ENCODE measurements at places on chromosomes 5 and 9.

GRCh38 chr5:171675511-171675910 is 110.1 kb upstream of the SMIM23 start:
- DNase-seq, result no peak

GRCh38 chr9:129338724-129339430 is 160.8 kb upstream of the IER5L start:
- no peak for DNase-seq

DNA sequence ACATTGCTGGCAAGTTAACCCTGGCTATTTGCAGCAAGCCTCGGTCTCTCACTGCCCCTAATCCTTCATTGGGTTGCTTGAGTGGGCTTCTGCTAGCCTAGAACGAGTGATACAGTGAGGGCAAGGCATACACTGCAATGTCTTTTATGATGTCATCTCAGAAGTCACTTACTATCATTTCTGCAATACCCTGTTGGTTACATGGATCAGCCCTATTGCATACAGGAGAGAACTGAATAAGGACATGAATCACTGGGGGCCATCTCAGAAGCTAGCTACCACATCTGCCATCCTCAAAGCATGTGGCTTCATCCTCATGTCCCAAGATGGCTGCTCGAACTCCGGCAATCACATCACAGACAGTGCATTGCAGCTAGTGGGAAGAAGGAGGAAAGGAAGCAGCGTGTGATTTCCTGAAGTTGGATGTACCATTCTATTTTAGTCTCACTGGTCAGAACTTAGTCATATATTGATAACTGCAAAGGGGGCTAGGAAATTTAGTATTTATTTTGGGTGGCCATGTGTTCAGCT is 33.3 kb upstream of the CDKN2AIPNL start:
- DNase-seq, result no peak

DNA sequence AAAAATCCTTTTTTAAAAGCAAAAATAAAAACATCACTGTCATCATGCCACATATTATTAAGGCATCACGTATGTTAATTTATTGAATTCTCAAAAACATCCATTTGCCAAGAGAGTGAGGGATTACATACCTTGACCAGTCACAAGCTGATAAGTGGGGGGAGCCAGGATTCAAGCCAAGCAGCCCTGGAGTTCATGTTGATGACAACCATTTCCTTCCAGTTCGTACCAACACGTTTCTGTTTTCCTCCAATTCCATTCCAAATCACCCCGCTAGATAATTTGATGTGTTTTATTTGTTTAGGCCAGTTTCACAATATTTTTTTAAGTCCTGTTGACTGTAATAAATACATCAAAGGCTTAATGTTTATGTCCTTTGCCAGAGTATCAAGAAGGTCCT is 53.0 kb downstream of the SLC1A3 start:
- DNase-seq, result no peak

DNA sequence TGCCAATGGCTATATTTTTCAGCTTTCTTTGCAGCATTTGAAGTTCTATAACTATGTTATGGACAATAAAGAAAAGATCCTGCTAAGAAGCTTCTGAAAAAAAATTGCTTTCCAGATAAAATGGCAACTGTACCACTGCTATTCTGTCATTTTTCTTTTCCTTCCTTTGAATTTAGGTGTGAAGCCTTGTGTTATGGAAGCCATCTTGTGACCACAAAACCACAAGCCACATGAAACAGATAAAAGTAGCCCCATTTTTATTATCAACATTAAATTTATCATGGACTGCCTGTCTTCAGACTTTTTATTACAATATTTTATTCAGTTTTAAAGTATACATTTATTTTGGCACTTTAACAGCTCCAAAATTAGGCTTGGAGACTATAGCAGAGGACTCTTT is 289.9 kb upstream of the ACTBL2 start:
- DNase-seq, result no peak

DNA sequence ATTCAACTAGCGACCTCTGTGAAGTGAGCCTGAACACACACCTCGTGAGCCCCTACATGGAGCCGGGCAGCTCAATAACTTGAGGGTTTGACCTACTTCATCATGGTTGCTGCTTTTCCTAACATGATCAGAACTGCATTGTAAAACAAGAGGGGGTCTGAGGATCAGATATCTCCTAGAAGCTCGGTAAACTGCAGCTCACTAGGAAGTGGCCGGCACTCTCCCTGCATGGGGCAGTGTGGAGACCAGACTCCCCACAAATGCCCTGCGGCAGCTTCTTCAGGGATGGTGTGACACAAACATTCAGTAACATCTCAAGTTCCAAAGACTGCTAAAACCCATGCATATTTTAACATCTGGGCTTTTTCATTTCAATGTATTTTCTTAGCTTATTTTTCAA is 18.5 kb downstream of the LHFPL2 start:
- DNase-seq, result no peak

DNA sequence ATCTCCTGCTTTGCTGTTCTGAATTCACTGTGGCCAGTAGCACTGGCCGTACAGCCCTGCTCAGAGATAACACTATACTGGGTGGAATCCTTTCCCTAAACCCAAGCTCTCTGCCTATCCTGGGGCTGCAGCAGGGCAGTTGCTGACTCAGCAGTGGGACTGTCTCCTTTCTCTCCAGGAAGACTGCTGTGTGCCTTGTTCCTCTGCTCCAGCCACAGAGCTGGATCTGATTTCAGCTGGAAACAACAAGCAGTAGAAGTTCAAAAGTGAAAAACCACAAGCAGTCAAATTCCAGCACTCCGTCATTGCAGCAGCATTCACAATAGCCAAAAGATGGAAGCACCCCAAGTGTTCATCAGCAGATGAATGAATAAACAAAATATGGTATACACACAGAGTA is 105.0 kb downstream of the FBXL7 start:
- DNase-seq, result no peak

DNA sequence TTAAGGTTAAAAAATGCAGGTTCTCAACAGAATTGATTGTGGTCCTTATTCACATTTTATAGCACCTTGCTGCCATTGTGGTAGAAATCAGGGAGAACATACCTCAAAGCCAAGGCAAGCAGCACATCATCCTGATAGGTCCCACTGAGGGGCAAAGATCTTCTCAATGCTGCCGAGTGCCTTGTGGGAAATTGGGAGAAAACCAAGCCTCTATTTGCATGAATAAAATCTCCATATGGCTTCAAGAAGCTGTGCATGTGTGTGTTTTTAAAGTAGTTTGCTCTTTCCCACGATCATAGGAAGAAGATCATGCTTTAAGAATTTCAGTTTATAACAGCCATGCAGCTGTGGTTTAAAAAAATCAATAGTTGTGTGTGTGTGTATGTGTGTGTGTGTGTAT is 216.9 kb upstream of the FBXL7 start:
- no peak for DNase-seq

- peak; percentile 52 for DNase-seq
These were observed 31.6 kb downstream of the TNFSF8 start for GRCh38 chr9:114898741-114899140.

- DNase-seq, result no peak
These were observed 95.7 kb downstream of the INSL6 start for GRCh38 chr9:5089737-5090136.

- DNase-seq, result no peak
These were observed 100.4 kb downstream of the RALGPS1 start for GRCh38 chr9:127014910-127015540.

GRCh38 chr5:91928754-91929521 is 545.8 kb upstream of the ARRDC3 start:
- no peak for DNase-seq

DNA sequence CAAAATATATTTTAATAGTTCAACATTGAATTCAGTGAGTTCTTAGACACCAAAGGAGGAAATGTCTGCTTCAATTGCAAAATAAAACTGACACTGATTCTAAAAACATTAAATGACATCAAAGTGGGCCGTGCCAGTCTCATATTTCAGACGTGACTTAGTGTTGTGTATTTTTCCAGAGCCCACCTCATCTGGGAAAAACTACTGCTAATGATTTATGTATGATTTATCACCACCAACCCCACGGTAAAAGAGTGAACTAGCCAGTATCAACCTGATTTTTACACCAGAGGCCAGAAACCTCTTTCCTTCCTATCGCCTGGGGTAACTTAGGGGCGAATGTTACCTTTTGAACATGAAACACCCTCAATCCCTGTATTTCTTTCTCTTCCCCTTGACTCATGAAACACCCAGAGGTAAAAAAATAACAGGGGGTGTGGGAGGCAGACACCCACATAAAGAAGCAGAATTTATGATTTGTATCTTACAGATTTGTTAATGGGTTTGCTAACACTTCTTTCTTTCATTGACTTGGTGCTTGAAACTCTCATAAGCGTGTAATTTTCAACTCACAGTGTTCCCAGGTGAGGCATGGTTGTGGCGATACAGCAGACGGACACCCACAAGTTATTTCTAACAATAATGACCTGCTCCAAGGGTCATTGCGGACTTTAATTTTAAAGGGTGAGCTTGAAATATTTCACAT is 56.4 kb upstream of the FANCC start:
- no peak for DNase-seq

- DNase-seq, result no peak
These were observed 29.6 kb upstream of the MATR3 start for GRCh38 chr5:139263946-139264345.

GRCh38 chr5:97010606-97011005 is 74.7 kb downstream of the LNPEP start:
- DNase-seq, result no peak

DNA sequence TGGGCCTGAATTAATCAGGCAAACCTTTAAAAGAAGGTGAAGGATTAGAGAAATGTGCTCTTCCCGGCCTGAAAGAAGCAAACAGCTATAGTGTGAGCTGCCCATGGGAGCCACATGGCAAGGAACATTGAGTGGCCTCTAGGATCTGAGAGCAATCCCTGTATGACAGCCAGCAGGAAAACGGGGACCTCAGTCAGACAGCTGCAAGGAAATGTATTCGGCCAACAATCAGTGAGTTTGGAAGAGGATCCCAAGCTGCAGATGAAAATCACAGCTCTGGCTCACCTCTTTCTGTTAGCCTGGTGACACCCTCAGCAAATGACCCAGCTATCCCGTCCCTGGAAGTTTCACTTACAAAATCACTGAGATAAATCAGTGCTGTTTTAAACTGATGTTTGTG is 309.2 kb downstream of the SH3GL2 start:
- DNase-seq, result no peak

- DNase-seq, result no peak
These were observed 14.2 kb upstream of the RGS3 start for GRCh38 chr9:113449376-113449775.

DNA sequence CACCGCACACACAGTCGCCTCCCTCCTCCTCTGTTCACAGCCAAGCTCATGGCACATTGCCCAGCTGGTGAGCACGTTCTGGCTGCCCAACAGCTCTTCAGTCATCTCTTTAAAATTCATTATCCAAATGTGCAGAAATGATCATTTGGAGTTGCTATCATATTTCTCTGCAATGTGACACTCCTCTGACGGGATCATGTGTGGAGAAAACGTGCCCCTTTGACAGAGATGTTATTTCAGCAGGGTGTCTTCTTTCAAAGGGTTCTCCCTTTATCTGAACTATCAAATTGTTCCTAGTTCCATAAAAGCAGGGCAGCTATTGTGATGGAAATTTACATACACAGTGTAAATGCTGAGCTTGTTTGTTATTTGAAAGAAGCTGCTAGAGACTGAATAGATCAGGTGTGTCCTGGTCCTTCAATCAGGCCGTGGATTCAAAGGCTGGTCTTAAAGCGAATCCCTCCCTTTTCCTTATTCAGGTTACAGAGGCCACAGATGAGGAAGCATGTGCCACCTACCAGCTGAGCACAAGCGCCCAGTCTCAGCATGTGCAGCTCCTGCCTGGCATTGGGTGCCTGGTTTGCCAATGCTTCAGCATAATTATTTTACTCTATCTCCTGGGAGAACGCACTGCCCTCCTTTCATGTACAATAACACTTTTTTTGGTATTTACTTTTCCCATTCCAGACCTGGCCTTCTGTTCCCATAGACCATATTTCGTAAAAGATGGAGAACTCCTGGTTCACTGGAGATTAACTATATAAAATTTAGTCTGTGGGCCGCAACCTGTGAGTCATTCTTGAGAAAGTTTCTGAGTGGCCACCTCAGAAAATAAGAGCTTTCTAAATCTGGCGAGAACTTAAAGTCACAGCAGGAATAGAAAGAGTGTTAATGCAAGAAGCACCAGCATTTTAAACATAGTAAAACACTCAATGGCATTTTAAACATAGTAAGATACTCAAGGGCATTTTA is 433.7 kb downstream of the ENC1 start:
- DNase-seq, result no peak

GRCh38 chr5:9829621-9830020 is 199.5 kb upstream of the TAS2R1 start:
- DNase-seq, result no peak

DNA sequence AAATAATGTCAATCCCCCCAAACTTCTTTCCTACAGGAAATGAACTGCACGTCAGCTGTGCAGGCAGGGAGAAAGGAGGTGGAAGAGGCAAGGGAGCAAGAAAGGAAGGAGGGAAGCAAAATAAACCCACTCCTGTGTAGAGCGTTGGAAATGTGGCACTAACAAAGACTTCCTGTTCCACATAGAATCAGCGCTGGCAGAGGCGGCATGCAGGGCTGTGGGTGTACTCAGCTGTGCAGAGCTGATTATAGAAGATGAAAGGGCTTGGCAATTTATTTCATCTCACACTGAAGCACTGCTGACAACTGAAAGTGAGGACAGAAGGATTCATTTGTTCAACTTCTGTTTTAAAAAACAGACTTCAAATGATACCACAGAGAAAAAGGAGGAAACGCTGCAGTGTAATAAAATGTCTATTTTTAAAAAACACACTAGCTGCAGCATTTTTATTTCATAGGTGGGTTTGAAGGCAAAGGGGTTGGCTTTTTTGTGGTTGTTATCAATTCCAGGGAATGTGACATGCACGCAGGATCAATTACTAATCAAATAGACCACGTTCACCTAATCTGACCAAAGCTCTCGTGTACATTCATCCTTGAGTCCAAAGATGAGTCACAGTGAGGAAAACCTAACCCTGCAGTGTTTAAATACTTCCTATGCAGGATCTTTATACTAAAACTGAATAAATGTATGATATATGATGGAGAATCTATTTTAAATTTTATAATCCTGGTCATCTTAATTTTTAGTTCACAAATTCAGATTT is 583.5 kb downstream of the ZNF608 start:
- DNase-seq, result no peak

DNA sequence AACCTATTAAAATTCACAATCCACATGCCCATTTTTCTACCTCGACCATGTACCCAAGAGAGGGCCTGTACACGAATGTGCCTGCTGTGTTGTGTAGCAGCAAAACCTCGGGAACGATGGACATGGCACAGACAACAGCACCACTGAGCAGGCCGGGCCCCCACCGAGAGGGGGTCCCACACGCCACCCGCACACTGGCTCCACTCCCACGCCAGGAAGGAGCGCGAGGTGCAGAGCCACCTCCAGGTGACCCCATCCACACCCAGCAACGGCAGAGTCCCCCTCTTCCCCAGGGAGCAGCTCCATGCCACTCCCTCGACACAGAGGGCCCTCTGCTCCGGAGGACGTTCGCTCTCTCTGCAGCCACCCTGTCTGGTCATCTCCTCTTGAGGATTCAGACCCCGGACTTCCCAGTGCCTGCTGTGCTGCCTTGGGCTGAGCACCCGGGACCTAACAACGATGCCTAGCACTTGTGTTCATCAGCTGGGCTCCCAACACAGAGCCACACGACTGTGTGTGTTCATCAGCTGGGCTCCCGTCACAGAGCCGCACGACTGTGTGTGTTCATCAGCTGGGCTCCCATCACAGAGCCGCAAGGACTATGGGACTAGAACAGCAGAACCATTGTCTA is 25.3 kb upstream of the ADAMTS2 start:
- DNase-seq, result no peak

Data from activated naive CD4-positive, alpha-beta T cell treated with anti-CD3 and anti-CD28 coated beads, Interleukin-2, amount 50 U/mL, for 16 hours (primary cell).